ENCODE measurements at places on chromosomes 7 and 10.

GRCh38 chr10:132136097-132136521 is 50.6 kb upstream of the DPYSL4 start:
- no peak for DNase-seq

- DNase-seq = no peak
Observed at GRCh38 chr7:150784120-150784736, 15.9 kb downstream of the TMEM176B start.

GRCh38 chr7:104017001-104017400 is 27.5 kb upstream of the RELN start:
- DNase-seq = no peak

DNA sequence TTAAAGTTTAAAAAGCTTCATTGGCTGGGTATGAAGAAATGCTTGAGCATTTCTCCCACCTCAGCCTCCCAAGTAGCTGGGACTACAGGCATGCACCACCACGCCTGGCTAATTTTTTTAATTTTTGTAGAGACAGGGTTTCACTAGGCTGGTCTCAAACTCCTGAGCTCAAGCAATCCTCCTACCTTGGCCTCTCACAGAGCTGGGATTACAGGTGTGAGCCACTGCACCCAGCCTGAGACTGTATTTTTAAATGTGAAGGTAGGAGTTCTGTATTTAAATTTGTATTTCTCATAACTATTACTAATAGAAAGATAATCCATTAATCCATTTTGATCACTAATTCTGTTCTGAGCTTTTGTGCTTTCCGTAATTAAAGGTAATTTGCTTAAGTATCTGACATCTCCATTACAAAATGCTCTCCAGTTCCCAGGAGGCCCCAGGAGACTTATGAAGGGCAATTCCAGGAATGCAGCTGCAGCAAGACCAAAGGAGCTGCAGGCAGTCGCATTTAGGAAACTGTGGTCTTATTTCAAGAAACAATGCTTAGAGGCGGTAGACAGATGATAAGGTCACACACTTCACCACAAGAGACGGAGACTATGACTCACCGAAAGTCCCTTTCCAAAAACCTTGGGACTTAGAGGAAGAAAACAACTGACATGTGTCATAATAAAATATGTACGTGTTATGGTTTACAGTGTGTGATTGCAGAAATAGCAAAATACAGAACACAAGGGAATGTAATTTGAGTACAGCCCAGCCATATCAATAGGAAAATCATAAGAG is 23.3 kb downstream of the YAE1 start:
- no peak for DNase-seq

All from NCI-H2171 (cell line).